ENCODE measurements at places on chromosomes 2 and 18.

- DNase-seq, result no peak
These were observed 25.5 kb upstream of the NFE2L2 start for GRCh38 chr2:177289824-177290628.

- DNase-seq, result no peak
These were observed 253.7 kb downstream of the HNMT start for GRCh38 chr2:138217975-138218374.

- DNase-seq, result no peak
These were observed 16.8 kb upstream of the TMEM131 start for GRCh38 chr2:98012561-98012991.

DNA sequence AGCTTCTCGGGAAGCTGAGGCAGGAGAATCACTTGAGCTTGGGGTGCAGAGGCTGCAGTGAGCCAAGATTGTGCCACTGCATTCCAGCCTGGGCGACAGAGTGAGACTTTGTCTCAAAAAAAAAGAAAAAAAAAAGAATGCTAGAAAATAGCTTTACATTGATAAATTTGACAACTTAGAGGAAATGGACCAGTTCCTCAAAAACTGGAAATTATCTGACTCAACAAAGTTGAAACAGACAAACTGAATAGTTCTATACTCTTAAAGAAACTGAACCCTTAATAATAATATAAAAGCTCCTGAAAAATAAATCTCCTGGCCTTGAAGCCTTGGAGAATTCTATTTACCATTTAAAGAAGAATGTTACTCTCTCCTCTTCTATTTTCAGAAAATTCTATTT, 151.0 kb upstream of the BCL2L11 start:
- DNase-seq, result no peak

- no peak for DNase-seq
These were observed 16.0 kb downstream of the SATB2 start for GRCh38 chr2:199441759-199442158.

DNA sequence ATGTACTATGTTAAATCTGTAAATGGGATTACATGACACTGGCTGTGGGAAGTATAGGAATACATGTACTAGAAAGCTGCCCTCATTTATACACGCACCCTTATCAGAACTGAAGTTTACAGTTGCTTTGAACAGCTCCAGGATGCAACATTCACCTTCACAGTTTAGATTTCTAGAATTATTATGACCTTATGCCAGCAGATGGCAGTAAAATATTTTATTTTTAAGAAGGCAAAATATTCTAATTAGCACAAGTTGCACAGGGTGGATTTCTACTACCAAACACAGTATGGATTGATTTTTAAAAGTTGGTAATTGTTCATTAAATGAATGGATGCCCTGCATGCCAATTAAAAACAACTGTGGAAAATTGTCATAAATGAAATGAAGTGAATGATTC, 670.4 kb downstream of the KCNJ3 start:
- DNase-seq, result peak; percentile 18

GRCh38 chr2:196533772-196534397, 105.6 kb upstream of the CCDC150 start:
- no peak for DNase-seq
